ENCODE measurements at places on chromosomes 7 and 10.

DNA sequence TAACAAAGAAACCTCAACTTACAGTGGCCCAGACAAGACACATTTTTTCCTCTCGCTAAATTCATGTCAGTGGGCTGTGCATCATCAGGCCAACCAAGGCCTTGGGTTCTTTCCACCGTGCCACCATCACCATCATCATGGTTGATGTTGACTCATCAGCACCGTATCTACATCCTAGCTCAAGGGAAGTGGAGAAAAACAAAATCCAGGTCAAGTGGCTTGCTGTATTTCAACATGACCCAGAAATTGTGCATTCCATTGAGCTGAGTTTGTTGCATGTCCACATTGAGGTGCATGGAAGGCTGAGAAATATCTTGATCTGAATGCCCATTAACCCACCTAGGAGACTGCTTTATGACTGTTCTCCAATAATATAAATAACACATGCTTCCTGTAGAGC, 312.4 kb upstream of the CDC14C start:
- no peak for DNase-seq

DNA sequence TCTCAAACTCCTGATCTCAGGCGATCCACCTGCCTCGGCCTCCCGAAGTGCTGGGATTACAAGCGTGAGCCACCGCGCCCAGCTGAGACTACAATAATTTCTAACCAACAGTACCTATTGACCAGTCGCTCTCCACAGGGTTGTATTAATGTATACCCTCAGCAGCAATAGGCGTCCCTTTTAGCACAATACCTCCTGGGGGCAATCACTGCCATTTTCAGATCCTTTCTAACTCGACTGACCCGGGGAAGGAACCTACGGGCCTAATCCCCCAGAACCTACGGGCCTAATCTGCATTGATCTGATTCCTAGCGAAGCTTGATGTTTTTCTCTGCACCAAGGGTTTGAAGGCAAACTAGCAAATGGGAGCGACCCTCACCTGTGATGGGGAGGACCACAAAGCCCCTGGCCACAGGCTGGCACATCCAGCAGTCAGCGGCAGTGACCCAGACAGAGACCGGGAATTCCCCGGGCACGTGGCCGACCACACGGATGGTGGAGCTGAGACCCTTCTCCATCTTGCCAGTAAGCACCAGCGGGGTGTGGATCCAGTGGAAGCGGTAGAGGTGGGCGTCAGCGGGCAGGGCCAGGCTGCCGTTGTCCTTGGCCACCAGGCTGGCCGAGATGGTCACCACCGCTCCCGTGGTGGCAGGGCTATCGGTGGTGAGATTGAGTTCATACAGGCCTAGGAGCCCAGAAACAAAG, 6.9 kb downstream of the TMEM130 start:
- no peak for DNase-seq

DNA sequence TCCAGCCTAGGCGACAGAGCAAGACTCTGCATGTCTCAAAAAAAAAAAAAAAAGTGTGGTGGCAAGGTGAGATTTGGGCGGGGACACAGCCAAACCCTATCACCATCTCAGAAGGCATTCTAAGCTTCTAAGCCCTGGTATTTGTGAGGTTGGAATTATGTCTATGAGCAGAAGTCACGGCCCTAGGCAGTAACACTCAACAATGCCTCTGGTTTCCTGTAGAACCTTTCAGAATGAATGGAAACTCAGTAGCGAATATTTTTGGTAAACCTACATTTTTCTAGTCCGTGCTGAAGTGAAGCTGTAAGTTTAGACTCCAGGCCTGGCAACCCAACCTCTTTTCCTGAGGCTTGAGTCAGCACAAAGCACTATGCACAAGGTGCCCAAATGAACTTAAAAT, 88.3 kb downstream of the FAM107B start:
- DNase-seq = peak; percentile 14

DNA sequence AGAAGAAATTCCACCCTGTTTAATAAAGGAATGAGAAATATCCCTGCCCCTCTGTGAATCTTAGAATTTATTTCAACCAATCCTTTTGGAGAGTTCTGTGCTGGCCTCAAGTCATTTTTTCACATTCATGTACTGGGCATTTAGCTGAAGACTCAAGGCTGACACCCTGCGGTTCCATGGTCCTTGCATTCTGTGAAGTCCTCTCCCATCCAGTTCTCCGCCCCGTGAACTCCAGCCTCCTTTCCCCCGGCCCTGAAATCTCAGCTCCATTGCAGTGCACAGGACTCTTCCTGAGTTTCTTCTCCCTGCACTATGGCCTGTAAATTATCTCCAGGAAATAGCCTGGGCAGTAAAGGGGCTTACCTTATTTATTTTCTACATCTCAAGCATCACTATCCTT, 183.0 kb upstream of the KCND2 start:
- DNase-seq = peak; percentile 3

DNA sequence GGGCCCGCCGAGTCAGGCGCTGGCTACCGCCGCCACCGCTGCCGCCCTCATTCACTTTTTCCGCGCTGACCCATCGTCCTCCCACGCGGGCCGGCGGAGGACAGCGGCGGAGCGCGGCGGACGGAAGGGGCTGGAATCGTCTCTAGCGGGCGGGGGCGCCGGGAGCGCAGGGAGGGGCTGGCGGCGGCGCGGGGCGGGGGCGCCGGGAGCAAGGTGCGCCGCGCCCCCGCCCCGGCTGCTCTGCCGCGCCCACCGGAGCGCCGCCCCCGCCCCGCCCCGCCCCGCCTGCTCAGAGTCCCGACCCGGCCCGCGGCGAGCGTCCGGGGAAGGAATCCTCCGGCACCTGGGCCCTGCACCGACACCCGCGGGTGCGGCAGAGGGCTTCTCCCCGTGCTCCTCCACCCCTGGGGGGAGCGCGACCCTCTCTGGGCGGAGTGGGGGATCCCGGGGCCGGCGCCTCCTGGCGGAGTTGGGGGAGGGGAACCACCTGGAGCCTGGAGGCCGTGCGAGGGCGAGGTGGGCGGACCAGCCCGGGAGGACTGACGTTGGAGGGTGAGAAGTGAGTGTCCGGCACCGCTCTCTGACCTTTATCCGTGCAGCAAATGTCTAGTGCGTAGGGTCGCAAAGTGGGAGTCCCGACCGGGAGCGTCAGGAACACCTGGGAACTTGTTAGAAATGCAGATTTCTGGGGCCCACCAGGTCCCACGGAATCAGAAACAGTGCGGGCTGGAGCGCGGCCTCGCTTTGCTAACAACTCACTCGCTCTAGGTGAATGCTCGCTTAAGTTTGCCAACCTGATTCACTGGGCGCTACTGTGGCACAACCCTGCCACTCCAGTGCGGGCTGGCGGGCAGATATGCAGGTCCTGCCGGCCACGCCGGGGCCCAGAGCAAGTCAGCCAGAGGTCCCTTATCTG, at the start of gene COBL:
TSS of gene COBL (minus strand) at position 144 of the 916 bp plus-strand sequence. CDS start 176 bp downstream, outside the sequence.
- no peak for DNase-seq

DNA sequence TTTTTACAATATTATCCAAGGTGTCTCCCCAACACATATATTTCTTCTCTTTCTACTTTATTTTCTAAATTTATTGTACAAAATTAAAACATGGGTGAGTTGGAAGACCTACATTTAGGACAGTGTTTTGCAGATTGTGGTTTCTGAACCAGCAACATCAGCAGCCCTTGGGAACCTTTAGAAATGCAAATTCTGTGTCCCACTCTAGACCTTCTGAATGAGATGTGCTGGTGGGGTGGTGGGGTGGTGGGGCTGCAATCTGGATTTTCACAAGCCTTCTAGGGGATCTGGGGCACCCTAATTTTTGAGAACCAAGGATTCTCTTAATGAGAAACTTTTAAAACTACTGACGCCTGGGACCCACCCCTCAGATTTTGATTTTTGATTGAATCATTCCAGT, 7.4 kb upstream of the PAPSS2 start:
- DNase-seq = no peak

GRCh38 chr7:149196151-149196704, 882 bp downstream of the ZNF282 start:
- no peak for DNase-seq

- DNase-seq = no peak
These were observed 317.0 kb downstream of the GLRX3 start for GRCh38 chr10:130453036-130453720.

DNA sequence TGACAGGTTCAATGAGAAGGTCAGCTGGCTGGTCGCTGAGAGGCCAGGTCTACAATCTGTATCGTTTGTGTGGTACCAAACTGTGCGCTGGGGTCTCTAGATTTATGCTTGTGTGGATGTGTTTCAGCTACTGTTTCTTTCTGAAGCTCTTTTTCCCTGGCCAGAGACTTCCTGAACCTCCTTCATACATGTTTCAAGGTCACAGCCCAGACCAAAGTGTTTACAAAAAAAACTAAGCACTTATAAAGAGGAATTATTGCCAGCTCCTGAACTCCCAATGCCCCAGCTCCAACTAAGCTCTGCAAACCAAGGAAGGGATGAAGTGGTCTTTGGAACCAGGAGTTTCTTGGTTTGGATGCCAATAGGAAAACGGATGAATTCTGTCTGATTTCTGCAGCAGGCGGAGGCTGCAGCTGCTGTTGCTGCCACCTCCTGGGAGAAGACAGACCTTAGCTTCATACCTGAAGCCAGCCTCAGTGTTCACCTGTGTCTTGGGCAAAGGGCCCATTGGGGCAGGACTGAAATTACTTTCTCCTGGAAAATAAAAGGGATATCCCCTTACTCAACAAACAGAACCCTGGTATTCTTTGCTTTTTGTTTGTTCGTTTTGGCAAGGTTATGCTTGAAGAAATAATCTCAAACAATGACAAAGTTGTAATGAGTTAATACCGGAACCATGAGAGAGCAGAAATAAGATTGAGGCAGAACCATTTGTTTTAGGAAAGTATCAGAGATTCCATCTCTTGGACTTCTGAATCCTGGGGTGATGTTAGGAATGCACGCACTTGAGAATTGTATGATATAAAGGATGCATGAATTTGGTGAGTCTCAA, 24.6 kb upstream of the MKLN1 start:
- DNase-seq = peak; percentile 16

DNA sequence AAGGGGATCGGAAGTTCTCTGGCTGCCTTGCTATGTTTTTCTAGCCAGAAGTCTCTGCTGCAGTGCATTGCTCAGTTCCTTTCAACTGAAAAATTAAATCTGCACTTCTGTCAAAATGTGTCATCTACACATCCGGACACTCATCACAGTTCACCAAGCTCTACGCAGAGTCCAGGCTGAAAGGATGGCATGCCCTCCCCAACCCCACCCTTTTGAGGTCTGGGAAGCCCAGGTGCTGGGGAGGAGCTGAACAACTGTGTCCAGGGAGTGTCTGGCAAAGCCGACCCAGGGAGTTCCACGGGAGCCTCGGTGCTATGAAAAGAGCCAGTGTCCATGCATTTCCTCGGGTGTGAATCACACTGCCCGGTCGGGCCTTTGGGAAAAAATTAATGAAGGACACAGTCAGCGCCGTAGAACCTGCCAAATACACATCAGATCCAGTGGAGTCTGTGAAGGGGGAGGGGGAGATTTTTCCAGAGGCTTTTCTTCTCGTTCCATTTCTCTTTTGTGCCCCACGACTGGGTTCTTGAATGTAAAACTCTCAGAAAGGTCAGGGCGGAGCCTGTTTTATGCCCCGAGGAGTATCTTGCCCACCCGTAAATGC, 757 bp upstream of the PALS2 start:
- DNase-seq = peak; percentile 21

- no peak for DNase-seq
These were observed 2.9 kb downstream of the UNCX start for GRCh38 chr7:1235501-1236131.

DNA sequence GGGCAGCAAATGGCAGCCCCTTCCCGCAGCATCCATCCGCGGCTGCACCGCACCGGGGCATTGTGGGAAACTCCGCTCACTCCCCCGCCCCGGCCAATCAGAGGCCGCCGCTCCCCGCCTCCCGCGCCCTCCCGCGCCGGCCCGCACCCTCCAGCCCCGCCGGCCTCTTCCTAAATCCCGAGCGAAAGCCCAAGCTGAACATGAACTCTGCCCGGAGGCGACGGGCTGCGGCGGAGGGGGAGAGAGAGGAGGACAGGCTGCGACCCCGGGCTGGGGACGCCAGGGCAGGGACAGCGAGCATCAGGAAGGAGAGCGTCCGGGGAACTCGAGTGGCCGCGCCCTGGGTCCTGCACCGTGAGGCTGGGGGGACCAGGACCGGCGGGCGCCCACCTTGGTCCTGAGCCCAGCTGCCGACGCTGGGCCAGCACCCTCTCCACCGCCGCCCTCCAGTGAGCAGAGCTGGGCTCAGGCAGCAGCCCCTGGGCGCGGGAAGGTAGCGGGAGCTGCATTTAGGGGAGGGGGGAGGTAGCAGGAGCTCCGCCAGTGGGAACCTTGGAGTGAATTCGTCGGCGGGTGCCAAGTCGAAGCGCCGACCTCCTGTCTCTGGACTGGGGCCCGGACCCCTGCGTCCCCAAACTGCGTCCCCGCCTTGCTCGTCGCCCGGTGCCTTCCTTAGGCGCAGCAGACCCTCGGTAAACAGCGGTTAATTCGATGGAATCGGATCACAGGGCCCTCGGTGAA, at the start of gene DGKI:
TSS of gene DGKI (minus strand) at position 148 of the 741 bp plus-strand sequence.
- peak; percentile 18 for DNase-seq

GRCh38 chr10:4522296-4523000, 303.6 kb upstream of the AKR1E2 start:
- no peak for DNase-seq

DNA sequence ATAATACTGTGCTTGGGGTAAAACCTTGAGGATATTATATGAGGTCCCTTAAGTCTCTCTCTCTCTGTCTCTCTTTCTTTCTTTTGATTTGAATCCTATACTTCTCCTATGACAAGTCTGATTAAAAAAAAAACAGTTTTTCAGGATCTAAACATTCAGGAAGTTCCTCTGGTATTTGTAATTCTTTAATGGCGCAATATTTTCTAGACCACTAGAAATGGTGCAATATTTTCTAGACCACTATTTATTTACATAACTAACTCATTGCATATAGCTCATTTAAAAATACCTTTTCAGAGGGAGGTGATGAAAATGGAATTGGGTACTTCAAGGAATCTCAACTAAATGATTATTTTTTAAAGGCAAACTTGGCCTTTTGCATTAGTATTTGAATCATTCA, 1235.3 kb downstream of the GATA3 start:
- peak; percentile 38 for DNase-seq

- DNase-seq = no peak
These were observed 165.3 kb upstream of the ZMIZ1 start for GRCh38 chr10:78903341-78903940.

GRCh38 chr7:45456747-45457524, 117.2 kb upstream of the ADCY1 start:
- peak; percentile 80 for DNase-seq

DNA sequence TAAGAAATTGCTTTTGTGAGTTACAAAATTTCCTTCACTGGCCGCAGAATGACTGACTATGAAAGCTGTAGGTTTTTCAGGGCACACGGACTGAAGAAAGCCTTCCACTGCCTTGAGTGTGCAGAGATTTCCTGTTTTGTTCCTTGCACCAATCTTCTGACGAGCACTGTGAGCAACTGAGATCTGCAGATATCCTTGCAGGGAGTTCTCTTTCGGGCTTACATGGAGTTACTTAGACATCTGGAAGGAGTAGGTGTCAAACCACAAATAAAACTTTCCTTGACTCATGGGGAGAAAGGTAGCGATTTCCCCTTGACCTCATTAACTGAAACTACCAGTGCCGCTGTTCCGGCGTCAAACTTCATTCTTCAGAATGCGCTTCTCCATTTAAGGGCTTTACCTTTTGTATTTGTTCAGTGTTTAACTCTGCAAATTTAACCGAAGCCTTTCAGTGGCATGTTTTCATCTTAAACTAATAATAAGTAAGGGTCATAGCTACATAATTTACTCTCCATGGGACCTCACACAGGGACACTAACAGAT, 1175.3 kb downstream of the GATA3 start:
- no peak for DNase-seq

GRCh38 chr7:29563590-29564495, at the start of gene PRR15:
TSS of gene PRR15 (plus strand) at chr7:29563835. CDS start at chr7:29566330, 2,495 bp downstream.
- no peak for DNase-seq

GRCh38 chr10:121436281-121436629, 162.0 kb downstream of the FGFR2 start:
- no peak for DNase-seq
